AG08396 (cell line): ENCODE measurements at places on chromosomes 7 and 10.

DNA sequence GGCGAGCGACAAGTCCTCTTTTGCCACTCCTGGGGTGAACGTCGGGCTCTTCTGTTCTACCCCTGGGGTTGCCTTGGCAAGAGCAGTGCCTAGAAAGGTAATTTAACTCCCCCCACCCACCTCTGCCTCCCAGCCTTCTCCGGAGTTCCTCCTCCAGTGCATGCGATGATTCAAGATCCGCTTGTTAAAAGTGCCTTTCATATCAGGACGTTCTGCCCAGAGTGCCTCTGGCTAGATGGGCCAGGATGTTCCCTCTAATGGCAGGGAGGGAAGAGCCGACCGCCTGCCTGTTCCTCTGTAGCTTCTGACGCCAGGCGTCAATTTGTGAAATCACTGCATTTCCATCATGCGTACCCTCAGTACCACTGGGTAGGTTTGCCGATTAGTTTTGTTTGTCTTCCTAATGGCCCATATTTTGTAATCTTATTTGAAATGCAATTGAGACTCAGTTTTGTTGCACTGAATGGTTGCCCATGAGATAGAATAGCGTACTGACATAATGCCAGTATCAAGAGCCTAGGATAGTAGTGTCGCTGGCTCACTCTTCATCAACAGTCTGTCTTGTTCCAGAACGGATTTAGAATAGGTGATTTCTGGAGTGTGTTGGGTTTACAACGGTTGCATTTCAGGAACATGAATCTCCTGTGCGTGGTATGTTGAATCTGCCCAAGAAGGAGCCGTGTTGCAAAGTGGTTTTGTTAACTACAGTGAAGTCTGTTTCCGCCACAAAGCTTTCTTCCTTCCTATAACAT lies 13.5 kb downstream of the ECHDC3 start:
- no peak for DNase-seq

- DNase-seq, result no peak
Measured at GRCh38 chr10:80567292-80567691, 29.6 kb downstream of the SH2D4B start.

- no peak for DNase-seq
Measured at GRCh38 chr10:63206576-63206975, 73.4 kb downstream of the NRBF2 start.

DNA sequence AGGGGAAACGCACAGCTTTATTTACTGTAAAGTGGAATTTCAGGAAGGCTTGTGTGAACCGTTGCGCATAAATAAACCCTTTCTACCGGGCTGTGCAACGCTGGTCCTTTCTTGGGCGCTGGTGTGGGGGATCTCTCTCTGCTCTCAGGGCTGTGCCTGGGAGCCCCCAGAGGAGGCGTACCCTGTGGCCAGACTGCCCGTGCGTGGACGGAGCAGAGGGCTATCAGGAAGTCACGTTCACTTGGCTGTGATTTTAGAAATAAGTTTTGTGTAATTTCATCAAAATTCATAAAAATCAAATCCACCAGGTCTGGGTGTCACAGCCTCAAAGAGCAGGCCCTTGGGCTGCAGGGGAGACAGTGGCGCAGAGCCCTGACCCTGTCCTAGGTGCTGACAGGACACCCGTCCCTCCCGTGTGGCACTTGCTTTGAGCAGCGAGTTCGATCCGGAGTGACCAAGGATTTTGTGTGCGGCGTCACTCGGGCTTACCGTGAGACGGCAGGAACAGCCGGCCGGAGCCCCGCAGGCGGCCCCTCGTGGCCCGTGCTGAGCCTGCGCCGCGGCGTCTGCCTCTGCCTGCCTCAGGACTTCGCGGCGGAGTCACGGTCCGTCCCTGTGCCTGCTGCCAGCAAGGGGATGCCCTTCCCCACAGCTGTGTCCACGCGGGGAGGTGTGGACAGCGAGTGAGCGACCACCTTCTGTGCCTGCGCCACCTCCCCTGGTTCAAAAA lies 20.2 kb downstream of the GET4 start:
- DNase-seq, result no peak

- DNase-seq, result no peak
Measured at GRCh38 chr7:24912424-24912823, 67.6 kb downstream of the OSBPL3 start.

GRCh38 chr7:47441796-47442604 lies 139.9 kb downstream of the TNS3 start:
- no peak for DNase-seq

- no peak for DNase-seq
Measured at GRCh38 chr10:113214331-113214730, 264.3 kb downstream of the TCF7L2 start.

DNA sequence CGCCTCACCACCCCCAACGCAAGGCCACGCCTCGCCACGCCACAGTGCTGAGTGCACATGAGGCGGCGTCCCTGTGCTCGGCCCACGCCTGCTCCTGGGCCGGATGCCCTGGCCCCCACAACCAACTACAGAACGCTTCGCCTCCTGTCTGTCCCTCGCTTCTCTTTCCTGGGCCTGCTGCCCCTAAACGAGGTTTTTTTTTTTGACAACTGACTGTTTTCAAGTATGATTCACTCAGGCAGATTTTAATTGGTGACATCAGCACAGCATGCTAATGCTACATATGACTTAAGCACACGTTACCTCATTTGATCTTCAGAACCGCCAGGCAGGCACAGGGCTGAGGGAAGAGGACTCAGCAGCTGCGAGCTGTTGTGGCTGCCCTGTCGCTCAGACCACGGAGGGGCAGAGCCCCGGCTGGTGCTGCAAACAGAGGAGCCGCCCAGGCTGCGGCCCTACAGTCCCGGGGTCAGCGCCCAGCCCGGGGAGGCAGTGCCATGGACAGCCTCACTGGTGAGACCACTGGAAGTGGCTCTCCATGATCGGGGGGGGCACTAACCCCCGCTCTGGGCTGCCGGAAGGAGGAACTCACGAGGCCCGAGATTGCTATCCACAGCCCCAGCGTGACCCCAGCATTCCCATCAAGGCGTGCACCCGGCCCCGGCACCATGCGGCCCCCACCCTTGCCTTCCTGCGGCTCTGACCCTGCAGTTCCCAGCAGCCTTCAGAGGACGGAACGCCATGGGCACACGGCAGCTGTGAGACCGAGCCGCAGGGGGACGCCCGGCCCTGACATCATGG lies 212.8 kb downstream of the MAD1L1 start:
- peak; percentile 84 for DNase-seq
